LHCN-M2 (cell line): ENCODE measurements at places on chromosomes 16 and 17. TPM values are rescaled to one million over a fixed set of nuclear protein-coding genes. Genes with fewer than 3 reads are reported as not detected.

IL21R gene
- 5.6 and 10.8 TPM in 2 replicates for total RNA-seq

DNA sequence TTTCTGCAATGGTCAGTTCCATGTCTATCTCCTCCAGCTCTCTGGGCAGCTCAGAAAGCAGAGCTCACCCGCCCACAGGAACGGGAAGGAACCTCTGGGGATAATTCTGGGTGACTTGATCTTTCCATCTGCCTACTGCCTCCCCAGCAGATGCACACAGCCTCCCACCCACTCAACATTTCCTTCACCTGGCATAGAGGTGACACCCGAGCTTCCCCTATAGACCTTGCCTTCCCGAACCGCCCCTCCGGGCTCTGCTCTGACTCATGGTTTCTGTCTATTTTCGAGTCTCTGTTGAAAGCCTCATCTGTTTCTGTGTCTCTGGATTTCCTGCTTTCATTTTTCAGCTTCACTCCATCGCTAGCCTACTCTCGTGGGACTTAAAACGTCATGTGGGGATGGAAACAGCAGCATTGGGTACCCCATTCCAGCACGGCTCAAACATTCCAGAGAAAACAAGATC is 11.4 kb downstream of the GGA3 start:
- peak; percentile 85 for DNase-seq

DNA sequence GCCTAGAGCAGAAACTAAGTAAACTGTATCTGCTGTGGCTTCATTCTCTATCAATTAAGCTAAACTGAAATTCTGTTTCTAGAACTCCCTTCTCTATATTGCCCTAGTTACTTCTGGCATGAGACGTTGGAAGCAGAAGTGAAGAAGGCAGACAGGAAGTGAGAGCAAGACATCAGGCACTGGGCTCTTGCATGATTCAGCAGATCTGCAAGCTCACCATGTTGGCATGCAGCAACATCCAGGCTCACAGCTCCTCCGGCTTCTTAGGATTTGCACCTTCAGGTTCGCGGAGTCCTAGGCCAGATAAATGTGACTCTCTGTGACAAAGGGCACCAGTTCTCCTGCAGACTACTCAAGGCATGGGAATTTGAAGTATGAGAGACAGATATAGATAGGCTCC is 148.3 kb downstream of the CDH8 start:
- DNase-seq, result peak; percentile 68

ABCC6 gene
- total RNA-seq, result 0.52 TPM in 1 of 2 replicates, not detected in the other

- DNase-seq, result no peak
Observed at GRCh38 chr16:68147444-68147843, 62.3 kb downstream of the NFATC3 start.

HP gene
- not detected in 2 replicates for total RNA-seq

DNA sequence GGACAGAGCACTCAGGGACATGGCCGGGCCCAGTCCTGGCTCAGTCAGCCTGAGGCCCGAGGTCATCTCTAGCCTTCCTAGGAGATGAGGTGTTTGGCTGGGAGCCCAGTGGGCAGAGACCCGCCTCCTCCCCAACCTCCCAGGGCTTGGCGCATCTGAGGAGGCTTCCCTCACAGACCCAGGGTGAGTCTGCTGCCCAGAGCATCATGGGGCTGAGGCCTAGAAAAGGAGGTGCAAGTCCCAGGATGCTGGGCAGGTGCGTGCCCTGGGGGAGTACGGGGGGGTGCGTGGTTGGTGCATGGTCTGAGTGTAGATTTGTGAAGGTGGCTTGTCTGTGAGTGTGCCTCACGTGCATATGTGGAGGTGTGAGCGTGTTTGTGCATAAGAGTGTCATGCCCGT is 4.7 kb downstream of the PDE6G start:
- DNase-seq, result peak; percentile 84

GRCh38 chr16:52237823-52238222 is 309.1 kb downstream of the TOX3 start:
- DNase-seq, result no peak

GRCh38 chr16:16071631-16072244 is 122.3 kb downstream of the ABCC1 start:
- DNase-seq, result peak; percentile 63

TSNAXIP1 gene
- 0.77 and 1.6 TPM in 2 replicates for total RNA-seq

DNA sequence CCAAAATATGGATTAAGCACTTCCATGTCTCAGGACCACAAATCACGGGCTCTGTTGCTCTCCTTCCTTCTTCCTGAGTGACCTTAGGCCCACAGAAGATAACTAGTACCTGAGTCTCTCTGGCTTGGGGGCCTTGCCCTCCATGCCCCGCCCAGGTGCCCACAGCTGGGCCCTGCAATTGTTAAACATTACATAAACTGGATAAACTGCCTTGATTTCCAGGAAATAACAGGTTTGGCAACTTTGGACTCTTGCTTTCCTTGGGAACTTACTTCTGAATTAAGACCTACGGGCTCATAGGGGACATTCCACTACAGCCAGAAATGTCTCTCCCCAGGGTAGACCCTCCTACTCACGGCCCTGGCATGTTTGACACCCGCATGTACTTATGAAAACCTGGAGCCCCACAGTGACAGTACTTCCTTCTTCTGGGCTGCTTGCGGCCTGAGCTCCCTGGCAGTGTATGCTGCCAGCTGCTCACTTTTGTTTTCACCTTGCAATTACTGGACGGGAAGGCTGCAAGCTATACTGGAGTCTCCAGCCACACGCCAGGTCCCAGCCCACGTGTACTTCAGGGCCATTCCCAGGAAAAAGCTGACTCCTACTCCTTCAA is 2.3 kb upstream of the UBALD2 start:
- no peak for DNase-seq

DNA sequence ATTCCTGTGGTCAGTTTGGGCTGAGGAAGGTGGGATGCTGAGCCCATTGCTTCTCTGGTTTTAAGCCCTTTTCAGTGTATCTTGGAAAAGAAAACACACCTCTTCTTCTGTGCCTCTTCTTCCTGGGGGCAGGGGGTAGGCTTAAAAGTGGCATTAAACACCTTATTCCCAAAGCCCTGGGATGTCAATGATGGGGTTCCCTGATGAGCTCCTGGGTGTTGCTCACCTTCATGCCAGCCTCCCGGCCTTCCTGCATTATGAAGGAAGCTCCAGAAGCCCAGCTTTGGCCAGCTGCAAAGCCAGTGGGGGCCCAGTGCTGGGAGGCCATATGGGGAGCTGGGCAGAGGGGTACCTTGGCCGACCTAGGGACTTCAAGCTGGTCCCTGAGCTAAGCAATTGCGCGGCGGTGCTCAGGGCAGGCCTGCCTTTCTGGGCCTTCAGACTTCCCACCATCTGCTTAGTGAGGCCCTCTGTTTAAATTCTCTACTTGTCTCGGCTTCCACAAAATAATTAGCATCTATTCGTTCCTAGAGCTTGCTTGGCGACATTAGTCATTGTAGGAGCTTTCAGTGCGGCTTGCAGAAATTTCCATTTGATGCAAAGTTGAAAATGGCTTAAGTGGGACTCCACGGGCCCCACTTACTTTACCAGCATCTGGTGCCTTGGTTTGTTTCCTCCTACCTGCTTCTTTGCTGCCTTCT is 121.7 kb upstream of the NLRP1 start:
- DNase-seq, result no peak

- no peak for DNase-seq
Observed at GRCh38 chr16:75248142-75248535, 3.3 kb downstream of the BCAR1 start.

DNA sequence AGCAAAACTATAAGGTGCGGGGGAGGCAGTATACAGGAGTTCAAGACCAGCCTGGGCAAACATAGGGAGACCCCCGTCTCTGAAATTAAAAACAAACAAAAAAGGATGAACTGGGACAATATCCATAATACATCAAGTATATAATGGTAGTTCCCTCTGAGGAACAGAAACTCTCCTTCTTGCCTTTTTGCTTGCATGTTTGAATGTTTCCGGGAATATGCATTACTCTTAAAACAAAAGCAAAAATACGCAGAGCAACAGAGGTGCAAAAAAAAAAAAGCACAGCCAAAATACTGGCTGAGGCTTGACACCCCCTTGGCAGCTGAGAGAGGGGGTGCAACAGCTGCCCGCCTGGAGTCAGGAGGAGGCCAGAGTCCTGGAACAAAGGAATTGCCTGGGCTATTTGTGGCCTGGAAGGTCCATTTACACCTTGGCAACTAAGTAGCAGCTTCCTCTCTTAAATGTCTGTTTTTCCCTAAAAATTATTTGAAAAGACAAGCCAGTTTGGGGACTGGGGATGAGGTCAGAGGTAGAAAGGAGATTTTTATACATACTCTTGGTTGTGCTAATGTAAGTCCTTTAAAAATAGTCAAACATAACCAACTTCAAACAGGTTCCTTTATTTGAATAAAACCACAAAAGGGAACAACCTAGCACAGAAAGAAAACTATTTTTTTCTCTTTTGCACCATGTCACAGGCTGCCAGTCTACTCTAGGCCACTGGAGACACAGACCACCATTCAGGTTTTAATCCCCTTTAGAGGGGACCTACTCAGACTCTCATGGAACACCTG is 19.5 kb downstream of the USP7 start:
- DNase-seq, result peak; percentile 37

DNA sequence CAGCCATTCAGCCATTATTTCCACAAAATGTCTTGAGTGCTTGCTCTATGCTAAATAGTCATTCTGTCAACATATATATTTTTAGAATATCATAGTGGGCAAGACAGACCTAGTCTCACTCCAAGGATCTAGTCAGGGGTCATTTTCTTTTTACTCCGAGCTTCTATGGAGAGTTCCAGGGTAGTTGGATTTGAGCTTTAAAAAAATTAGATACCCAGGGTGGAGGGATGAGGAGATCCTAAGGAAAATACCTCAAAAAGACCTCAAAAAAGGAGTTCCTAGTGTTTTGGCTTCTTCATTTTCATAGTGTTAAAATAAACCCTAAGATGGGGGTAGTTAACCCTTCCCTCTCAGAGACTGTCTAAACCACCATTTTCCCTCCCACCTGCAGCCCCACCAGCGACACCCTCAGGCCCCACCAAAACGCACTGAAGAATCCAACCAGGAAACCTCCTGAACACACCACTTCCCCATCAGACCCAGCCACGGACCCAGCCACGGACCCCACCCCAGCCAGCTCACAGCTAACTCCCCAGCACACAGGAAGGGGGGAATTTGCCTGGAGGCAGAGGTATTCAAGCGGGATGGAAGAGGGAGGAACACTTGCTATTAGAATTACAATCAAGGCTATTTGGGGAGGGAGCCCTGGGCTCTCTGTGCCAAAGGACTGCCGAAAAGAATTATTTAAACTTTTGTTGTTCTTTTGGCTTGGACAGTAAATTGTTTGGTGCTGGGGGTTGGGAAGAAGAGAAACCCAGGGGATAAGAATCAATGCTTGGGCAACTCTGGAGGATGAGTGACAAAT is 2.2 kb downstream of the ETV4 start:
- DNase-seq, result no peak

KIF2B gene
- total RNA-seq, result not detected in 2 replicates

GRCh38 chr16:72210072-72210471 is 38.1 kb upstream of the PMFBP1 start:
- no peak for DNase-seq

GRCh38 chr17:78141437-78142118 is 4.6 kb upstream of the C17orf99 start:
- DNase-seq, result no peak

DNA sequence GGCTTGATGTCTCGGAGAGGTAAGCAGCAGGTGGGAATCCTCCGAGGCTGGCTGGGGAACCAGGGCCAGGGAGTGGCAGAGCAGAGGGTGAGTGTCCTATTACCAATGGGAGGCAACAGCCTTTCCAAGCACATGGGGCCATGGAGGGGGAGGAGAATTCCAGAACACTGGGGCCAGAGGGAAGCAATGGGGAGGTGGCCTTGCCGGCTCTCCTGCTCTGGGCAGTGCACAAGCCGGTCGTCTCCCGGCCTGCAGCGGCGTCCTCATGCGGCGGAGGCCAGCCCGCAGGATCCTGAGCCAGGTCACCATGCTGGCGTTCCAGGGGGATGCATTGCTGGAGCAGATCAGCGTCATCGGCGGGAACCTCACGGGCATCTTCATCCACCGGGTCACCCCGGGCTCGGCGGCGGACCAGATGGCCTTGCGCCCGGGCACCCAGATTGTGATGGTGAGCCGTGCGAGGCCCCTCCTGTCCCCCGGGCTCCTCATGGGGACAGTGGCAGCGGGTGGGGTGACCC is 21.9 kb downstream of the SGSH start:
- no peak for DNase-seq

GRCh38 chr17:42653179-42654124 is 5.6 kb upstream of the TUBG2 start:
- DNase-seq, result no peak

GRCh38 chr16:46691726-46692125 is 2.3 kb downstream of the ORC6 start:
- no peak for DNase-seq

SNX20 gene
- total RNA-seq, result not detected in 2 replicates

SRL gene
- total RNA-seq, result not detected in 2 replicates

DNA sequence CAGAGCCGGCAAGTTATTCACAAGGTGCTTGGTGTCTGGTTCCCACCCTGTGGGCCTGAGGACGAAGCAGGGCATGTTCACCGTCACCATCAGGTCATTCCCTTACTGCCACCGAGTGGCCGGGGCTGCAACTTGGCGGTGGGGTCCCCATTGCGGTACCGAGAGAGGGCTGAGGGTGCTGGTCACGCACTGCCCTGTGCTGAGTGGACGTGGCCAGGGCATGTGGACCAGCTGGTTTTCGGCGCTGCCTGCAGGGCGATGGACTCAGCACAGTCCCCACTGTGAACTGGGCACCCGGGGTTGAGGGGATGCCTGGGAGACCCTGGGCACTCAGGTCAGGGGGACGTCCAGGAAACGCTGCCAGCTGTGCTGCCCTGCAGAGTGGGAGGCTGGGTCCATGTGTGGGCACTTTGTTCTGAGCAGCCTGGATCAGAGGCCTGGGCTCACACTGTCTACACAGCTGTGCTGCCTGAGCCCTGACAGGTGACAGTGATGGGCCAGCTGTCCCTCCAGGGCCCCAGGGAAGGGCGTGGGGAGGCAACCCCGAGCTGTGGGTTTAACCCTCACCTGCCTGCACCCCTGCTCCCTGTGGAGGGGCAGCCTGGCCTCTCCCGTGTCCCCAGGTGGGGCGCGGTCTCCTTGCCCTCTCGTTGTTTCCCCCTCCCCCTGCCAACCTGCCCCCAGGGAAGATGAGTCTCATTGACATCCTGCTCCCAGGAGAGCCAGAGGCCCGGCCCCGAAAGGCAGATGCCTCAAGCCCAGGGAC is 39.3 kb upstream of the GNG13 start:
- DNase-seq, result peak; percentile 27

DNA sequence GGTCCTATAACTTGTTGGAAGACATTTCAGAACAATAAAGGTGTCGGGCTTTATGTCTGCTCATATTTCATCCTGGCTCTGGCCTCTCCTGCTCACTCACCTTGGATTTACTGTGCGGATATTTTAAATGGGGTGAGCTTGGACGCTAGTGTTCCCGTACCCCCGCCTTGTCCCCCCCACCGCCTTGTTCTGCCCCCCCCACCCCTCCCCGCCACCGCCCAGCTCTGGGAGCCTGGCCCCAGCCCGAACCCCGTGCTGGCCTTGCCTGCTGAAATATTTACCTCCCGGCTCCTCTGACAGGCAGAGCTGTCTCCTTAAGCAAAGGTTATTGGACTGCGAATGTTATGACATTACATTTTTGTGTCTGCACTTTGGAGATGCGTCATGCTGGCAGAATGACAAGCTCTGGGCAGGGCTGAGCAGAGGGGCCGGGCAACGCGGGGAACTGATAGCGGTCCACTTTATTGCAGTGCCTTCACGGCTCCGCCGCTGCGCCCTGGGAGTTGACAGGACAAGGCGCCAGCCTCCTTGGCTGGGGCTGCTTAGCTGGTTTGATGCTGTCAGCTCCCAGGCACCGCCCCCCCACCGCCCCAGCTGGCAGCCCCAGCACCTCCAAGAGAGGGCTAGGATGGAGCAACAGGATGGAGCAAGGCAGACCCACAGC is 222.5 kb upstream of the GSE1 start:
- DNase-seq, result peak; percentile 90

GRCh38 chr17:52138350-52138749 is 20.2 kb downstream of the CA10 start:
- DNase-seq, result no peak

GRCh38 chr17:35907691-35908090 is 22.9 kb downstream of the RDM1 start:
- DNase-seq, result no peak
